PC-9 (cell line): ENCODE measurements at places on chromosomes 4 and X. TPM values are rescaled to one million over a fixed set of nuclear protein-coding genes. Genes with fewer than 3 reads are reported as not detected.

Gene P2RY4
- total RNA-seq = 0.50 and 0.65 TPM in 2 replicates

Gene VEGFC
- 8.7 and 8.8 TPM in 2 replicates for total RNA-seq

Gene EFNB1
- total RNA-seq = 31.1 and 35.2 TPM in 2 replicates

Gene SCLT1
- total RNA-seq = 15.9 and 16.9 TPM in 2 replicates

Gene ERCC6L
- total RNA-seq = 6.5 and 10.0 TPM in 2 replicates

Gene IGFBP7
- 127 and 151 TPM in 2 replicates for total RNA-seq

Gene TEC
- total RNA-seq = 6.2 and 6.6 TPM in 2 replicates

Gene IL2RG
- not detected in 2 replicates for total RNA-seq

Gene GPR78
- total RNA-seq = 56.6 and 68.2 TPM in 2 replicates

Gene PFKFB1
- total RNA-seq = 0.63 and 0.74 TPM in 2 replicates

Gene RPL39
- total RNA-seq = 3,176 and 3,660 TPM in 2 replicates

Gene PNPLA4
- 25.9 and 29.1 TPM in 2 replicates for total RNA-seq

Gene TEX13A
- total RNA-seq = not detected in 2 replicates

Gene LANCL3
- total RNA-seq = 0.83 and 1.5 TPM in 2 replicates
